ENCODE measurements at places on chromosomes 11 and 22.

GRCh38 chr11:7600205-7600775 lies 73.0 kb downstream of the CYB5R2 start:
- no peak for DNase-seq

- DNase-seq: no peak
Measured at GRCh38 chr22:42358643-42359558, 73.3 kb downstream of the NFAM1 start.

DNA sequence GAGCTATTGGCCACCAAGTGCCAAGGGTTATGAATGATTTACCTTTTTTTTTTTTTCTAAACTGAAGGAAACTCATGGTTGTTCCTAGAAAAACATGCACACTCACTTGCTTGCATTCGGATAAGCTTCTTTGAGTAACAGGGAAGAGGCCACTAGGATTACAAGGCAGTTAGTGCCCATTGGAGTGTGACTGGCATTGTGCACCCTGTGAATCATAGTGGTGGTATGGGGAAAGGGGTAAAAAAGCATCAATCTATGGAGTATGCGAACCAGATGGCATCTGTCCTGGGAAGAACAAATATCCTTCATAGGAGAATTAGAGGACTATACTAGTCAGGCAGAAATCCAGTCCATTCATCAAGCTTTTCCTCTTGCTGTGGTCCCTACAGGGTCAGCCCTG lies 24.2 kb downstream of the CD44 start:
- no peak for DNase-seq

- DNase-seq: no peak
Measured at GRCh38 chr11:102244681-102245409, 72.4 kb upstream of the BIRC3 start.

DNA sequence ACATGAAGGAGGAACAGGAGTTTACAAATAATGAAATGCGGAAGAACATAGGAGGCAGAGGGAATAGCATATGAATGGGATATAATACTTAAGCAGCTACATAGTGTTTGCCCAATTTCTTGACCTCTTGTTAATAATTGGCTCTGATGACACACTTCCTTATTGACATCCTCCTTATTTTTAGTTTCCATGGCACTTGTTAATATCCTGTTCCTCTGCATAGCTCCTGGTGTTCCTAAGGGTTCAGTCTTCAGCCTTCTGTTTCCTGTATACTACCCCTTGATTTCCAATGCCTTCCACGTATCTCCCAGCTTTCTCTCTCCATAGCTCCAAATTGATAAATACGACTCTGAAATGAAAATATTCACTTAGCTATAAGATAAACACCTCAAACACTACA lies 663.8 kb upstream of the API5 start:
- no peak for DNase-seq

DNA sequence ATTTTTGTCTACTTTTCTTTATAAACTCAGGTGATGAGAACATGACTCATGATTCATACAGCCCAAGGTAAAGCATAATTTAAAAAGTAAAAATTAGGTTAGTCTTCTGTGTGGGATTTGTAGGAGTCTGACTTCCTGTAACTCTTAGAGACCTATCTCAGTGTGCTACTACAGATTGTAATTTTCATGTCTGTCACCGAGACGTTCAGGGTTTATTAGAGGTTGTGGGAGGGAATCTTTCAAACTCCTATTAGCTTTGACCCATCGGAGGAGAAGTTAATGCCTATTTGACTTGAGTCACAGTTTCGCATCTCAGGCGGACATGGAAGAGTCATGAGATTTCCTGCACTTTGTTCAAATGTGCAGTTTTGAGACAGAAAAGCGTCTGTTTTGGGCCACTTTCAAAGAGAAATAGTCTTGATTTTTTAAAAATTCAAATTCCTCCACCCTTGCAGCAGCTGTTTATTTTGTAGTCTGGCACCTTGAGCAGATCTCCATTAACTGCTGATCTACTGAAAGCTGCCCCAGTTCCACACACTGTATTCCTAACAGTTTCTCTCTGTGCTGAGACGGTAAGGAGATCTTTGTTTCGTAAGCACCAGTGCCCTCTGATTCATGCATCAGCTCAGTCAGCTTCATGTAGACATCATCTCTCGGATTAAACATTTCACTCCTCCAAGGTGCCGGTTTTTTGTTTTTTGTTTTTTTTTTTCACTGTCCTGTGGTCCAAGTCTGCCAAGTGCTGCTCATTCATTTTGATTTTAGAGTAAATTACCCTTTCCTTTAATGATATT lies 24.3 kb downstream of the ALKBH3 start:
- peak; percentile 23 for DNase-seq

DNA sequence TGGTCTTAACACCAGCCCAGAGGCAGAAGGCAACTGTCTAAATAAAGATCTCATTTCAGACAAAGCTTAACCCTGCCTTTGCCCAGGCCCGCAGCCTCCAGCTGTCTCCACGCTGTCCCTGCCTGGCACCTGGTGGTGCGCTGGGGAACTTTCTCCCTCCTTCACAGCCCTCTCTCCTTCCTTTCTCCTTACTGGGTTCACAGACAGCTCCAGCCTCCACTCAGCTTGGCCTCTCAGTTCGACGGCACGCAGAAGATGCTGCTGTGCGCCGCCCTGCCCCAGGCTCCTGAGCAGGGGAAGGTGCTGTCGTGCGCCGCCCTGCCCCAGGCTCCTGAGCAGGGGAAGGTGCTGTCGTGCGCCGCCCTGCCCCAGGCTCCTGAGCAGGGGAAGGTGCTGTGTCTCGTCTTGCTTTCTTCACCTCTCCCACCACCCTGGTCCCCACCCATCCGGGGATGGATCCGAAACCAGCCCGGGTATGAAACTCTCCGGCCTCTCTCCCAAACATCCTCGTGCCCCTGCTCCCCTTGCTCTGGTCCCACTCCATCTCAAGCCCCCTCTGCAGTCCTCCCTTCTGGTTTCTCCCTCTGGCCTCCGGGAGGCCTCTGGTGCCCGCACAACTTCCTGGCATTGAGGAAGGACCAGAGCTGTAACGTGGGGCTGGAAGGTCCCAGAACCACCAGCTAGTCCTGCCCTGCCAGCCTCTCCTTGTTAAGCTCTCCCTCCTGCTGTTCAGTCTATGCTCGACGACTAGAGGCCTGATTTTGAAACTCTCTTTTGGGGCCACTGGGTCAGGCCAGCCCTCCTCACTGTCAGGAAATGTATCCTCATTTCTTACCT lies 22.9 kb upstream of the JAM3 start:
- no peak for DNase-seq

DNA sequence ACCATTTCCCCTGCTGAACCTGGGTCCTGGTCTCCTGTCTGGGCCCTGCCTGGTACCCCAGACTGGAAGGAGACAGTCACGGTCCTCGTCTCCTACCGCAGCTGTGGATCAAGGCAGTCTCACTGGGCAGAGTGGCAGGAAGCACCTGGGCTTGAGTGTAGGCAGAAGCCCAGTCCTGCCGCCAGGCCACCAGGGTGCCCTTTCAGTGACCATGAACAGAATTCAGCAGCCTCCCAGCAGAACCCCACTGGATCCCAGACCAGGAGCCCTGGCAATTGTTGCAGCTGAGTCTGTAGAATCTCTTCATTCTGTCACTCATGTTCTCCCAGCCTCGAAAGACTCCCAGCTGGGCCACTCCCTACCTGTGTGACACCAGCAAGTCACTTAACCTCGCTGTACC lies 25.5 kb upstream of the CREB3L1 start:
- DNase-seq: no peak

DNA sequence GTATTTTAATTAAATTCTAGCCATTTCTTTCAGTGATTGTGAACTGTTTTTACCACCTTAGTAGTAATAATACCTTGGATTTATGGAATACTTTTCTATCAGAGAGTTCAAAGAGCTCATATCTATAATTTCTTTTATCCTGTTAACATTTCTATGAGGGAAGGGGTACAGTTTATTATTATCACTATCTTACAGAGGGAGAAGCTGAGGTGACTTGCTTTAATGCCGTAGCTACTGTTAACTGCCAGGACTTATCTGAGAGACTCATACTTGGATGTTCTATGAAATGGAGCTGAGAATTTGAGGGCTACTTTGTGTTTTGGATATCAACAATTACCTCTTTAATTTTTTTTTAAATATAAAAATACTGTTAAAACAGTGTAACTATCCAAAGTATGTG lies 3.3 kb downstream of the REXO2 start:
- no peak for DNase-seq

GRCh38 chr11:11346303-11346702 lies 6.7 kb downstream of the CSNK2A3 start:
- no peak for DNase-seq

DNA sequence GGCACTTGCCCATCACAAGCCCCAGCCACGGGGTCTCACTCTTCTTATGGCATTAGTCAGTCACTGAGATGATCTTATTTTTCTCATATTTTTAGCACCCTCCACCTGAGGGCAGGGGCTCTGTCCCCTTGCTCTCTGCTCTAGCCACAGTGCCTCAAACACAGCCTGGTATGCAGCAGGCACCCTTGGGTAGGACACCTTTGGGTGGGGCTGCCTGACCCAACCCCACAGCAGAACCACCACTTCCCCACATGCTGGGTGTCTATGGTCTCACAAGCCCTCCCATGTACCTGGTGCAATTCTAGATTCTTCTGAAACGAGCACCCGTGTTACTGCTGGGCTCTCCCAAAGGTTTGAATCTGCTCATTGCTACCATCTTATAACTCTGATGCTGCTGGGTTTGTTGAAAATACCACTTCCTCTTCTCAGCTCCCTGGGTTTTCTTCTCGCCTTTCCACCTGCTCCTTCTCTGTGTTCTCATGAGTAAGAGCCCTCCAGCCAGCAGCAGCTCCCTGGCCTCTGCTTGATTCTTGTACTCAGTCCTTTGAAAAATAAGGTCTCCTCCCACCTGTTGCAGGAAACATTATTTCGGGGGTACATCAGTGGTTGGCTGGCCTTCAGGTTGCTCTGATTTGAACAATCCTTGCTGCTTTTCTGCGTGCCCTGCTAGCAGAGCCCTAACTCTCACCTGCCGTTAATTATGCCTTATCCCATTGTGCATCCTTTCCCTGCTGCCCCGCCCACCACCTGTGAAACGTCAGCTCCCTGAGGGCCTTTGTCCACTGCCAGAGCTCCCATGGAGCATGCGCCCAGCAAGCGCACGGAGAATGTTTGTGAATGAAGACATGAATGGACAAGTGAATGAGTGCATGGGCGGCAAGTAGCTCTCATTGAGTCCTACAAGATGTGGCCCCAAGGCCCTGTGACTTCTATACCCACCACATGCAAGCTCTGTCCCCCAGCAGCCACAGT lies 1181.6 kb downstream of the TBC1D22A start:
- no peak for DNase-seq

DNA sequence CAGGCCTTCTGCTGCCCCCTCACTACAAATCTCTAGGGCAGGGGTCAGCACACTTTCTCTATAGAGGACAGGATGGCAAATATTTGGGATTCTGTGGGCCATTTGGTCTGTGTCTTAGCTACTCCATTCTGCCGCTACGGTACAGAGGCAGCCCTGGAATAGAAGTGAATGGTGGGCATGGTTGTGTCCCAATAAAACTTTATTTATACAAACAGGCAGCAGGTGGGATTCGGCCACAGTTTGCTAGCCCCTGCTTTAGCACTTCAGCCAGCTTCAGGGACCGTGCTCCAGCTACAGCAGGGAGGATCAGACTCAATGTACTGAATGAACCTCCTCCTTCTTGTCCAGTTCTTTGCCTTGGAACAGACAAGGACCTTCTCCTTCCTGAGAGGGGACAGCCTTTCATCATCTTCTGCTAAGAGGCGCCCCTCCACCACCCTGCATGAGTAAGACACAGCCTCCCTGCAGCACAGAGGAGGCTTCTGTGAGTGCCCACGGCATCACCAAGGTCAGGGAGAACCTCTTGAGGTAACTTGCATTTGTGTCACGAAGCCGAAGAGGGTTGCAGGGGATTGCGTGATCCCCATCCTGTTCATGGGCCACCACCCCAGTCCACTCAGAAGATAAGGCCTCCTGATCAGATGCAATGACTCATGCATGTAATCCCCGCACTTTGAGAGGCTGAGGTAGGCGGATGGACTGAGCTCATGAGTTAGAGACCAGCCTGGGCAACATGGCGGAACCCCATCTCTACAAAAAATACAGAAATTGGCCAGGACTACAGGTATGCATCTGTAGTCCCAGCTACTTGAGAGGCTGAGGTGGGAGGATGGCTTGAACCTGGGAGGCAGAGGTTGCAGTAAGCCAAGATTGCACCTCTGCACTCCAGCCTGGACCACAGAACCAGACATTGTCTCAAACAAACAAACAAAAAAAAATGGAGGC lies 4.6 kb downstream of the C11orf24 start:
- no peak for DNase-seq

GRCh38 chr11:10401256-10401655 lies 53.8 kb upstream of the AMPD3 start:
- no peak for DNase-seq

DNA sequence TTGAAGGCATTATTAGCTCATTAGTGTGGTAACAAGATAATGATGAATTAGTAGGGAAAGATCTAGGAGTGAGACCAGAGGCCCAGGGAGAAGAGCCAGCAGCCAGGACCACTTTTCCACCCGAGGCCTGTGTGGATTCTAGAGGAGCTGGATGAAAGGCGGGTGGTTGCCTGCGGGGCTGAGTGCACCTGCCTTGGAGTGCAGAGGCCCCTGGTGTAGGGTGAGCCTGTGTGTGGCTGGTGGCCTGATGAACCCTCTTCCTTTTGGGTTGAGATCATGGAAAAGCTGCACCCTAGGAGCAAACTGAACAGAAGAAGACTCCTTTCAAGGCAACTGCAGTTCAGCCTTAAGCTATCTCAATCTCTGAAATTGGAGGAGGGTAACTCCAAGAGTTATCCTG lies 5.9 kb upstream of the TP53AIP1 start:
- no peak for DNase-seq

DNA sequence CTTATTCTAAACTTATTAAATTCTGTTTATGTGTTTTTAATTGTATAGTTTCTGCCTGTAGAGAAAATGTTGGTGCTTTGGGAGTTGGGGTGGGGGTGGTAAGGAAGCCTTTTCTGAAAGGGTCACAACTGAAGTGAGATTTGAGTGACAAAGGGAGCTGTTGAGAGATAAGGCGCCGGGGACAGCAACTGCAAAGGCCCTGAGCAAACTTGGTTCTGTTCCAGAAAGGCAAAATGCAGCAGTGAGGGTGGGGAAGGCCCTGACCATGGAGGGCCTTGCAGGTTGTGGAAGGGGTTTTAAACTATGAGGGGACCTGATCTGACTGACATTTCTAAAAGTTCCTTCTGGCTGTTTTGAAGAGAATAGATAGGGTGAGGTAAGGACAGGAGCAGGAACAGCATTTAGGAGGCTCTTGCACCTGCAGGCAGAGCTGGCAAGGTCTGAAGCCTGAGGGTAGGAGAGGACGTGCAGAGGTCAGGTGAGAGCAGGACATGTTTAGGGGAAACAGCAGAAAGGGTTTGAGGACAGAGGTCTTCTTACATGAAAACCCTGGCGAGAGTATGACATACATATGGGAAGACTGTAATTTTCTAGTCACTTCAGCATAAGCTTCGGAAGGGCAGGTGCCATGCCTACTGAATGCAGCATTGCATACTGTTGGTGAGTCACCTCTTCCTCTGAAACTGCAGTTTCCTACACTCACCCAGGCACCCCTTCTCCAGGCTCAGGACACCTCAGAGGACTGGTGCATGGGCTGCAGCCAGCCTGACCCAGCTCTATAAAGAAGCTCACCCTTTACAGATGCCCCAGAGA lies 190.7 kb downstream of the SNX19 start:
- DNase-seq: no peak

- DNase-seq: no peak
Measured at GRCh38 chr22:24516301-24516737, 21.2 kb downstream of the UPB1 start.
